GM13977 (cell line): ENCODE measurements at places on chromosomes 1 and 21.

DNA sequence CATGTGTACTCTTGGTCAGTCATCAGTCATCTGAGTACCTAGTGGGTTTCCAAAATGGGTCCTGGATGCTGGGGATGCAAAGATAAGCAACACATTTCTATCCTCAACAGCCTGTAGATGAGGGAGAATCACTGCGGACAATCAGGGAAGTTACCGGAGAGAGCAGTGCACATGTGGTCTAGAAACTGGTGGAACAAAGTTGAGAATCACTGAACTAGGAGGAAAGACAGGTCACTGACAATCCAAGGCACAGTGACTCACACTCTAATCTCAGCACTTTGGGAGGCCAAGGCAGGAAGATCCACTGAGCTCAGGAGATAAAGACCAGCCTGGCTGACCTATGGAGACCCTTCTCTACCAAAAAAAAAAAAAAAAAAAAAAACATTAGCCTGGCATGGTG, 31.4 kb upstream of the LGALS8 start:
- no peak for DNase-seq

DNA sequence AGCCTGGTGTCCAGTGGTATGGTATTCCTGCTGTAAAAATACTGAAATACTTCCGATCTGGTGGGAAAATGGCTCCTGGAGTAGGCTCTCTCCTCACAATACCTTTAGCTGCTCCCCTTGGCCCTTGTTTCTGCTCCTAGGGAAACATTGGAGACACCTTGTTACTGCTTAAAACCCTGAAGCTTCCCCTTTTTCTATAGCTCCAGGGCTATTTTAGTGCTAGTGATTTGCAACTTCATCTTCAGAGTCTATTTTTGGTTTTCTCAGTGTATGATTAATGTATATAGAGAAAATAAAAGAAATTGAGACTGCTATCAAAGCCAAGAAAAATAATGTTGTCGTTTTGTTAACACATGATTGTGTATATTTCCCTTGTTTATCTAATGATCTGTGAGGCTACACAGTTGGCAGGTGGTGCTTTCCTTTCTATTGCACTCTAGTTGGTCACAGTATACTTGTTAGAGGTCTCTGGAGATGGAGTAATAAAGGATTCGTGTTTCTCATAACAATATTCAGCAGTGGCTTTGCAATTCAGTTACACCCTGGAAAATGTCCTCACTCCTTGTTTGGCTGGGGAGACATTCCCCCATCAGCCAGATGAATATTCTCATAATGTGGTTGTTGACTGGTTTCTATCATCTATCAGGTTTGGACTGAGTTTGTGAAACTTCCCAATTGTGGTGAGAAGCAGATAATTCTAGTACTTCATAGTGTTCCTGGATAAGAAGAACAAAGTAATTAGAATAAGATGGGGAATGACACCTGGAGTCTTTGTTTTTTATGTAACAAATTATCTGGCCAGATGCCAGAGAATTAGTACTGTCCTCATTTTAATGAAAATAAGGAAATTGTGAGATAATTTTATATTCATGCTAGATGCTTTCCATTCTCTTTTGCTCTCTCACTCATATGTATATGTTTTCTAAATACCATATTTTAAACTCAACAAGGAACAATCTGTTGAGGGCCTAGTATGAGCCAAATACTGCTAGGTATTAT, 44.8 kb upstream of the CACYBP start:
- DNase-seq = no peak

- no peak for DNase-seq
Measured at GRCh38 chr1:117596023-117596720, 9.7 kb upstream of the TENT5C start.

GRCh38 chr1:231206856-231207255, 34.2 kb upstream of the GNPAT start:
- DNase-seq = no peak

GRCh38 chr1:63135174-63135512, 187.2 kb upstream of the FOXD3 start:
- DNase-seq = no peak

- no peak for DNase-seq
Measured at GRCh38 chr1:28456078-28456477, 49.8 kb upstream of the RCC1 start.

DNA sequence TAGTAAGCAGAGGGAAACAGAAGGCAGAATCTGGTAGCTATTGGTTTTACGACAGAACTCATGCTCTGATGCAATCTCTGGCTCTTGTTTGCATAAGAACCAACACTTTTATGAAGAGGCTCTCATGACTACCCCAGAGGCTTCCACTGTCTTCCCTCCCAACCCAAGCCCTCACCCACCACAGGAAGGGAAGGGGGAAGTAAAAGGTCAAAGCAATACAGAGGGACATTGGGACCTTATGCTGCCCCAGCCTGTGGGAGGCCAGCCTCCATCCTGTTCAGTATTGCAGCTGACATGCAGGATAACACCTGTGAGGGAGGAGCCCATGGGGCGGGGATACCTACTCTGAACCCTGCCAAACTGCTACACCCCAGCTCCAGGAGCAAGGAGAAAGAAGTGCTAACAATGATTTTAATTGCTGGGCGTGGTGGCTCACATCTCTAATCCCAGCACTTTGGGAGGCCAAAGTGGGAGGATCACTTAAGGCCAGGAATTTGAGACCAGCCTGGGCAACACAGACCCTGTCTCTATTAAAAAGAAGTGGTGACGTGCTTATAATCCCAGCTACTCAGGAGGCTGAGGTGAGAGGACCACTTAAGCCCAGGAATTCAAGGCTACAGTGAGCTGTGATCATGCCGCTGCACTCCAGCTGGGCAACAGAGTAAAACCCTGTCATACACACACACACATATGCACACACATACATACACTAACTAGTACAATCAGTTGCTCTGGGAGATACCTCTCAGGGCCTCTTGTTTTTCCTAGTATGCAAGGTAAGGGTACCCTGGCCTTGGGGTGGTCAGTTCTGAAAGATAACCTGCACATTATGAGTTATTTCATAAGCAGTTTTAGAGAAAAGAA, 9.5 kb downstream of the MR1 start:
- DNase-seq = no peak

DNA sequence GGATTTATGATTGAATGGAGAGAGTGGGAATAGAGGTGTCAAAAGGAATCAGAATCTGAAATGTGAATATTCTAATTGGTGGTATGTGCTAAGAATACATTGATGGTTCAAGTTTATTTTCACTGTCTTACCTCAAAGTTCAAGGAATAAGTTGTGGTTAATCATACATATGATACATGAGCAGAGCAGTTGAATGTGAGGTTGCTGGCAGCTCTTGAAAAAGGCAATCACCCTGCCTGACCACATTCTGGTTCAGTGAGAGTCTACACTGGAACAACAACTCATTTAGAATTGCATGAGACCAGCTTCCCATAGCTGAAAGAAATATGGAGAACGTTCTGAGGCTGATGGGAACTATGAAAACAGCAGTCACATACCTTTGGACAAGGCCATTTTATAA, 68.3 kb upstream of the ARHGAP29 start:
- no peak for DNase-seq

GRCh38 chr1:192905049-192905448, 96.2 kb downstream of the RGS2 start:
- no peak for DNase-seq

- no peak for DNase-seq
Measured at GRCh38 chr1:29563092-29563491, 326.8 kb downstream of the PTPRU start.

DNA sequence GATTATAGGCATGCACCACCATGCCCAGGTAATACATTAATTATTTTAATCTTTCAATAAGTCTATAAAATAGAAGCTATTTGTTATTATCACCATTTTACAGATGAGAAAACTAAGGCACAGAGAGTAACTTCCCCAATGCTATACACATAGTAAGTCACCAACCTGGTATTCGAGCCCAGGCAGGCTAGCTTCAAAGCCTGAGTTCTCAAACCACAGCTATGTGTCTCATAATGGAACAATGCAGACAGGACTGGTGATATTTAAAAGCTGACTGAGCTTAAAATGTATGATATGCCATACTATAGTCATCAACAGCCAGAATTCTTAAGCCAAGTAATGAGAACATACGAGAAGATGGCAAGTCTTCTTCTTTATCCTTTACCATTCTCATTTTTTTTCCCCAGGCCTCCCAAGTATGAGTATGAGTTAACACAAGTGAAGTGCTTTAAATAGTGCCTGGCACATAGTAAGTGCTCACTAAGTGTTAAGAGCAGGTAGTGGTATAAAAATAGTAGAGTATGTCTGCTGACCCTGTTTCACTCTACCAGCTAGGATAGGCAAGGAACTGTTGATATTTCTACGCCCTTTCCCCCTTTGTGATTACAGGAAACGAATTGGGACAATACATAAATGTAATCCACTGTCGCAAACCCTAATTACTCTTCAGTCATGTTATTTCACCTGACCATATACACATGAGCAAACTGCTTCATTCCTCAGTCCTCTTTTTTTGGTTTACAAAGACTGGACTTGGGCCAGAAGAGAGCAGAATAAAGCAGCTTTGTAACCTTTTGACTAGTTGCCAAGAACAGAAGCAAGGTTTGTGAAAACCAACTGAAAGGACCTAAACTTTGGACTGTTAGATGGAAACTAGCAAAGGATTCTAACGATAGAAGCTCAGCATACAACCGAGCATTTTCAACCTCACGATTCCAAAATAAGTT, 9.5 kb downstream of the EYA3 start:
- no peak for DNase-seq
